ENCODE measurements at places on chromosomes 6 and 20.

DNA sequence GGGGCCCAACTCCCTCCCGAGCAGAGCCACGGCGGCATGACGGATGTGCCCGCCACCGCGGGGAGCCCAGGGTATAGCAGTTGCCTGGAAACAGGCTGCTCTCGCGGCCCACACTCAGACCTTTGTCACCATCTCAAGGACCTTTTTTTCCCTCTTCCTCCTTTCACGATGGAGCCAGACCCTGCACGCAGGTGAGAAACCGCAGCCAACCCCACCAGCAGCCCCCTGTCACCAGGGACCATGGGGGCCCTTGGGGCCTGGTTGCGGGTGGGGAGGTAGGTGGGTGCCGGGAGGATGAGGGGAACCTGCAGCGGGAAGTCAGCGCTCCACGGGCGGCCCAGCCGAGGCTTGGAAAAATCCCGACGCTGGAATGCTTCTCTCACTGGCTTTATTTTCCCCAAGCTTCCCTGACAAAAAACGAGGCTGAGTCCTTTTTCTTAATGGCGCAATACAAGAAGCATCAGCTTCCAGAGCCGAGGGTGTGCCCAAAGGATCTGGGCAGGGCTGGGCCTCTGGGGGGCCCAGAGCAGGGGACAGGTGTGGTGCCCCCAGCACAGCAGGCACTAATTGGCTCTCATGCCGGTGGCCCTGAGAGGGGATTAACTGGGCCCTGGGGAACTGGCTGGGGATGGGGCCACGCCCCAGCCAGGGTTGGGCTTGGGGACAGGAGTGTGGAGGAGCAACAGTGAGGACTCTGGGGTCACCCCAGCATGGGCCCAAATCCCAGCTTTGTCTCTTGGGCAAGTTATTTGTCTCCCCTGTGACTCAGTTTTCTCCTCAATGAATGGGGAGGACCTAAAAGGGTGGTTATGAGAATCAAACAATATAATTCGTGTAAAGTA, 23.9 kb downstream of the NOL4L start:
- DNase-seq: no peak

GRCh38 chr20:45904583-45905504, 7.1 kb downstream of the PLTP start:
- no peak for DNase-seq

DNA sequence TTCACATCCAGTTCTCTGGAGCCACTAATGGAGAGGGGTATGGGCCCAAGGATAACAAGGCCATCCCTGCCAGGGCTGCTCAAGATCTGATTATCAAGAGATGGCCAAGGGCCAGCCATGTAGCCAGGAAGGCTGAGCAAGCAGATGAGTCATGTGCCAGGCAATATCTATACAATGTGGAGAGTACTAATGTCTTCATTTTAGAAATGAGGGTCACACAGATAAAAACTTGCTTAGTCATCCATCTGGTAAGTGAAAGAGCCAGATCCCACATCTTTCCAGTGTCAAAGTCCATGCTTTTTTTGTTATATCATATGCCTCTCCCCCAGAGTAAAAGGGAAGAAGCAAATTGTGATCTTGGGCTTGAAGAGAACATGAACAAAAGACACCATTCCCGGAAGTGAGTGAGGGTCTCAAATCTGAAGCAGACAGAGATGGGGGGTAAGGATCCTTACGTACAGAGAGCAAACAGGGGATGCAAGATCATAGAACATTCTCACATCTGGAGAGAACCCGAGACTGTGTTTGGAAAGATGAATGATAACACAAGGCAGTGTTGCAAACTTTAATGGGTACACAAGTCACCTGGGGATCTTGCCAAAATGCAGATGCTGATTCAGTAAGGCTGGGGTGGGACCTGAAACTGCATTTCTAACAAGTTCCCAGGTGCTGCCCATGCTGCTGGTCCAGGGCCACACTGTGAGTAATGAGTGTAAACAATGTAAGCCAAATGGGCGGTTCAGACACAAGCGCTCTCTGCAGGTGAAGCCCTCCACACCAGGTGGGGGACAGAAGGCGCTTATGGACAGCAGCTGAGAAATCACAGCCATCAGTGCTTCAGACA, 20.0 kb upstream of the GSTA3 start:
- no peak for DNase-seq

- no peak for DNase-seq
Observed at GRCh38 chr20:32465092-32465900, 107.2 kb downstream of the ASXL1 start.

- no peak for DNase-seq
Observed at GRCh38 chr20:17613328-17614175, 43.7 kb downstream of the DSTN start.

GRCh38 chr20:45538209-45538799, 978 bp downstream of the WFDC6 start:
- DNase-seq: no peak

- DNase-seq: no peak
Observed at GRCh38 chr6:165829376-165829775, 166.3 kb upstream of the PDE10A start.

- no peak for DNase-seq
Observed at GRCh38 chr6:16762268-16762549, 949 bp upstream of the ATXN1 start.

DNA sequence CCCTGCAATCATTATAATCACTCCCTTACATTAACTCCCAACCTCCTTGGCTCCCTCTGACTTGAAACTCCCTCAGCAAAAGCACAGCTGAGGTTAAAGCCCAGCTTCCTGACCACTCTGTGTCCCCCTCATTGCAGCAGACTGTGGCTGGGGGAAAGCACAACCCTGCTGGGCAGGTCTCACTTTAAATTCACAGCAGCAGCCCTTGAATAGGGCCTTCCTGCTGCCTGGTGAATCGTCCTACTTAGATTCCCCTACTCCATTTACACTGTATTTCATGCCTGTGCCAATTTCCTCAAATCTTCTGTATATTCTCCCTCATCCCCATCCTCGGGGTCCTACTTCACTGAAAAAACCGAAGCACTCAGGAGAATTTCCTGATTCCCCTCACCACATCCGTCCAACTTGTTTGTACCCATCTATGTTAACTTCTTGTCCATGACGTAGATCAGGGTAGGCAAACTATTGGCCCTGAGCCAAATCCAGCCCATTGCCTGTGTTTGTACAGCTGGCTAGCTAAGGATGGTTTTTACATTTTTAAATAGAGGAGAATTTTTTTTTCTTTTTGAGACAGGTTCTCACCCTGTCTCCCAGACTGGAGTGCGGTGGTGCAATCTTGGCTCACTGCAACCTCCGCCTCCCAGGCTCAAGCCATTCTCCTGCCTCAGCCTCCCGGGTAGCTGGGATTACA, 31.5 kb upstream of the GCM1 start:
- no peak for DNase-seq

DNA sequence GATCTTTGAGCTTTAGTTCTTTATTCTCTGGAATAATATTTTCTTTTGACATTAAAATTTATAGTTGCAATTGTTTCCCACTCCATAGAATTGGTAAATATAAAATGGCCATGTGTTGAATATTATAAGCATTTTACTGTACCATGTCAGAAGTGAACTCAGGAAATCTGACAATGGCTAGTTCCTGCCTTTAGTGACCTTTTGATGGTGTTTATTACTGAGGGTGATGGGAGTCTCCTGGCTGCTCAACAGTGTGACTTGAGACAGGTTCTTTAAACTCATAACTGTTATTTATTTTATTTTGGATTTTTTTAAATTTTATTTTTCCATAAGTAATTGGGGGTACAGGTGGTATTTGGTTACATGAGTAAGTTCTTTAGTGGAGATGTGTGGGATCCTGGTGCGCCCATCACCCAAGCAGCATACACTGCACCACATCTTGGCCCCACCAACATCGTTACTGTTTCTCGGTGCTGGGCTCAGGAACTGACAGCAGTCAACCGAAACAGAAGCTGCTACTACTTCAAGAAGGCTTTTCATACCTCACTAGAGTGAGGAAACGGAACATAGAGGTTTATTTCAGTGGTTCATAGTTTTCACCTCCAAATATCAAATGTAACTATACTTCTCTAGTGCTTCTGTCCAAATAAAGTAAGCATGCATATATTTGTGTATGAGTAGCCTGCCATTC, 90.4 kb downstream of the PLEKHG1 start:
- no peak for DNase-seq

GRCh38 chr6:16947375-16948015, 154.4 kb upstream of the STMND1 start:
- no peak for DNase-seq

GRCh38 chr20:8909596-8909995, 159.3 kb upstream of the PLCB4 start:
- no peak for DNase-seq

DNA sequence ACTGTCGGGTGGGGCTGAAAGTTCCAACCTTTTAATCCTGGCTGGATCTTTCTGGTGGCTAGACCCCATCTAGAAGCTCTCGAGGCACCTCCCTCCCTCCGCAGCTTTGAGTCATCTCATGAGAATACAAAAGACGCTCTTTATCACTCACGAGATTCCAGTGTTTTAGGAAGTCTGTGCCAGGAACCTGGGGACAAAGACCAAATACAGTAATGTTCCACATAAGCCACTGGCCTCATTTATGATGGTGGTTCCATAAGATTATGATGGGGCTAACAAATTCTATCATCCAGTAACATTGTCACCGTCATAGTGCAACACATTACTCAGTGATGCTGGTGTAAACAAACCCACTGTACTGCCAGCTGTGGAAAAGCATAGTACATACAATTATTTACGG, 48.7 kb downstream of the NCOA7 start:
- DNase-seq: no peak

DNA sequence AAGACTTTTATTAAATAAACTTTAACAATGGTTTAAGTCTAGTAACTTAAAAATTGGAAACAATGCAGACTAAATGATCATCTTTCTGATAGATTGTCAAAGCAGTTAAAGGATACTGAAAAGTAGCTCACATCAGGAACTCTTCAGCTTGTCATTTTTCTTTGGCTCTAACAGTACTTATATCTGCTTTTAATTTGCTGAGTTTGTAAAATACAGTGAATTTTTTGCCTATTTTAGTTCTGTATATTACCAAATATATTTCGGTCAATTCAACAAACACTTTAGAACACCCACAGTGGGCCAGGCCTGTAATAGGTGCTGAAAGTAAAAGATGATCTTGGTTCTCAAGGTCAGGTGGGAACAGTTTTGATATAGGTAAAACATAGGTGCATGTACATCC, 22.3 kb downstream of the MKKS start:
- no peak for DNase-seq

GRCh38 chr6:159513074-159513720, 179.8 kb downstream of the SOD2 start:
- DNase-seq: no peak

DNA sequence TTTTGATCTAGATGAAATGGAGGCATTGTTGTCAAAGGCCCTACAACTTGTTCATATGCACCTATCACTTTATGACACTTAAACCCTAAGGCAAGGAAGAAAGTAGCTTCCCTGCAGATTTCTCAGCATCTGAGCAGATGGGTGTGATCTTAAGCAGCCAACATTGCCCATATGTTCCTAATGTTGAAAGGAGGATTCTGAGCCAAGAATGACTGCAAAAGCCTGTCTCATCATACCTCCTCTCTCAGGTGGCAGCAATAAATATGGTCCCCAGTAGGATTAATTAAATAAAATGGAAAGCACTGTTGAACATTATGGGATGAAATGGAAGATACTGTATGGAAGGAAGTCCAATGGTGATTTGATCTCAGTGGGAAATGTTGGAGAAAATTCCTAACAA, 538.1 kb upstream of the MAN1A1 start:
- no peak for DNase-seq

GRCh38 chr6:130215526-130215925, 7.2 kb downstream of the SAMD3 start:
- no peak for DNase-seq

- DNase-seq: no peak
Observed at GRCh38 chr6:111411046-111411445, 72.0 kb downstream of the REV3L start.

DNA sequence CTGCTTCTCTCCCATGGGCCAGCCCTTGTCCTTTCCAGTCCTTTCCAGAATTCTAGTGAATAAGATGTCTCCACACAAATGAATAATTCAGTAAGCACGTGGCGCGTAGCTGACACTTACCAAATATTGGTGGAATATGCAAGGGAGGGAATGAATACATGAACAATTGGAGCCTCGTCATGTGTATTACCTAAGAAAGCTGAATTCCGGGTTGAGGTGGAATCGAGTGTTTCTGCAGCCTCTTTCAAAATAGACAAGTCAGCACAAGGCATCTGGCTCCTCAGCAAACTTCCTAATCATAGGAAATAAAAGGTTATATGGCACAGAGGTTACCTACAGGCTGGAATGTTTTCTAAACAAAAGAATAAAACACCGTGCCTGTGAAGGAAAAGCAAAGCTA, 47.0 kb upstream of the NT5E start:
- no peak for DNase-seq

DNA sequence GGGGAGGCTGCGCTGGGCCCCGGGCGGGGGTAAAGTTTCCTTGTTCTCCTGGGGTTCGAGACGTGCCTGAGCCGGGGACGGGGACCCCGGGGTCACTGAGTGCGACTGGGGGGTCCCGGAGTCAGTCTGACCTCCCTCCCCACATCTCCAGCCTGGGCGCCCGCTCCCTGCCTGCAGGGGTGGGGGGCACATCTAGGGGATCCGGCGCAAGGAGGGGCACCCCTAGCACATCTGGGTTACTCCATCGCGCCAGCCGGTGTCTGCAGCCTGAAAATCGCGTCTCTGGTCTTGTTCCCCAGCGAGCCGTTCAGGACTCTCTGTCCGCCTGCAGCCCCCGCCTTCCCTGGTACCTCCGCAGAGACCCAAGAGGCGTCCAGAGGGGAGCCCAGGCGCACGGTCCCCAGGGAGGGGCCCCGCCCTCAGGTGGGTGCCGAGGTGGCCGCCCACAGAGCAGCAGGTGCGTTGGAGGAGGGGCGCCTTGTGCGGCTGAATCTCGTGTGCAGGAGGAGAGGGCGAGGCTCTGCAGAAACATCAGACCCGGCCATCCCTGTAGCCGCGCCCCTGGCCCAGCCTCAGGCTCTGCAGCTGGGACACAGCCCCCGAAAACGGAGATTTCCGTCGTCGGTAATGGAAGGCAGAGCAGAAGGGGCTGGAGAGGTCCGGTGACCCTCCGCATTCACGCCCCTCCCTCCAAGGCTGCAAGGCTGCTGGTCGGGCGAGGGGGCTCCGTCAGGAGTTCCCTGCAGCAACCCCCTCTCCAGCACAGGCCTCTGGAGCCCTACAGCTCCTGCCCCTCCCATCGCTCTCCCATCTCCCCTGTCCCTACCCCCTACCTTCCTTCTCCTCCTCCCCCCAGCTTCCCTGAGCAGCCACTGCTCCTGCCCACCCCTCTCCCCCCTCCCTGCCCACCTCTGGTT, 628 bp upstream of the CHRNA4 start:
- no peak for DNase-seq

GRCh38 chr20:57893366-57893999, 183.7 kb upstream of the PMEPA1 start:
- no peak for DNase-seq

DNA sequence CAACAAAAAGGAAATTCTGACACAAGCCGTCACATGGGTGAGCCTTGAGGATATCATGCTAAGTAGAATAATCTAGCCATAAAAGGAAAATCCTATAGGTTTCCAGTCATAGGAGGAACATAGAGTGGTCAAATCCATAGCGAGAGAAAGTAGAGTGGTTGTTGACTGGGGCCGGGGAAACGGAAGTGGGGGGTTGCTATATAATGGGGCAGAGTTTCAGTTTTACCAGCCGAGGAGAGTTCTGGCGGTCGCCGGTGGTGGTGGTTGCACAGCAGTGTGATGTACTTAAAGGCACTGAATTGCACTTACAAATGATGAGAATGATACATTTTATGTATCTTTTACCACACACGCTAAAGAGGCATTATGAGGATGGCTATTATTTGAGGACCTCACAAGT, 4.9 kb downstream of the GPR31 start:
- no peak for DNase-seq

Data from central memory CD8-positive, alpha-beta T cell (primary cell).